AG08395 (cell line): ENCODE measurements at places on chromosomes 3 and 15.

GRCh38 chr3:170502297-170502696 lies 83.6 kb downstream of the SLC7A14 start:
- DNase-seq = peak; percentile 49

DNA sequence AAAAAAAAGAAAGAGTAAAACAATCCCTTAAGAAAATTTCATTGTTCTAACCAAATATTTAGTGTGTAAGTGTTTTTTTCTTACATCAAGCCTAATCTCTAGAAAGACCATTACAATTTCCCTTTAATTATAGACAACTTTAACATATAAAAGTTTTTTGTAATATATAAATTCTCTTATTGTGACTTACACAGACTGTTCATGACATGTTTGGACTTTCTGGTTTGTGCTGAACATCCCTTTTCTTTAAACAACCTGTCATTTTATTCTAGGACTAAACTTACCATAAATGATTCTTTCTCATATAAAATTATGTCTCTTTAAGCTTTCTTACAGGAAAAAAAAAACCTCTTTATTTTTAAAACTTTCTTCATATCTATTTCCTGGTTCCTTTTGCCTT lies 13.0 kb upstream of the BTLA start:
- DNase-seq = no peak

DNA sequence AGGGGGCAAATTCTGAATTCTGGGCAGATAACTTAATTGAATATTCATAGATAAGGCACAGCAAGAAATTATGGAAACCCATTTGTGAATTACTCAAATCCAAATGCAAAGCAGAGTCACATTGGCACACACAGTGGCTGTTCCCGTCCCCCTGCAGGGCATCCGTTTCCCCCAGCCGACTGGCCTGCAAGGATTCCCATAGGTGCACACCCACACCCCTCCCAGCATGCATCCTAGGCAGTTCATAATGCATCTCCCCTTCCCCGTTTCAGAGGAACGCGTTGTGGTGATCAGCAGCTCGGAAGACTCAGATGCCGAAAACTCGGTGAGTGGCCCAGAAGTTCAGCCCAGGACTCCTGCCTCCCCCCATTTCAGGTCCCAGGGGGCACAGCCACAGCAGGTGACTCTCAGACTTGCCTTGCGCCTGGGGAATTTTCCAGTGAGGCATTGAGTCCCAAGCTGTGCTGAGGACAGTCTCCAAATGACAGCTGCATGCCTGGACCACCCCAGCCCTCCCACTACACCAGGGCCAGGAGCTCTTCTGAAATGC lies 39.8 kb downstream of the PML start:
- DNase-seq = no peak

DNA sequence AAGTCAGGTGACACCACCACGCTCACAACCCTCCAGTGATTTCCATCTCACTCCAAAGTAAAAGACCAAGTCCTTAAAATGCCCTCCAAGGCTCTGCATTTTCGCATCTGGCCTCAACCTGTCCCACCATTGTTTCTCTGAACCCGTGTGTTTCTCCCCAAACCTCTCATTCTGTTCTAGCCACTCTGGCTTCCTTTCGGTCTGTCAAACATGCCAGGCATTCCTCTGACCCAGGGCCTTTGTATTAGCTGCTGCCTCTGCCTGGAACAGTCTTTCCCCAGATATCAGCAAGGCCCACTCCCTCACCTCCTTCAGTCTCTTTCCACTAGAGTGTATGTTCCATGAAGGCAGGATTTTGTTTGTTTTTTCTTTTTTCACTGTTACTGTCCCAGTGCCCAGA lies 16.0 kb downstream of the MAP2K5 start:
- no peak for DNase-seq

DNA sequence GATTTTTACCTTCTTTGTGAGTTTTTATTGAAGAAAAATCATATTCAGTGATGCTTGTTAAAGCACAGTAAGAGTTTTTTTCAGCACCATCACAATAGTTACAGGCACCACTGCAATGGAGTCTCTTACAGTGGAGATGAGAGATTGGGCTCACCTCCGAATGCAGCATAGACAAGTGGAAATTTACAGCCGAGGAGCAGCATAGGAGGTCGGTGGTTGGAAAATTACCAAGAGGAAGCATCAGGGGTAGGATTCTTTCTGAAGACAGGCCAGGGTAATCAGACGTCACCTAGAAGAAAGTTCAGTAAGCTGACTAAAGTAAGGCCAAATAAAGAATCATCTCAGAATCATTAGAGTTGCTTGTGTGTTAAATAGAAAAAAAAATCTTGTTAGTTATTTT lies 491.6 kb downstream of the RBMS3 start:
- DNase-seq = no peak

DNA sequence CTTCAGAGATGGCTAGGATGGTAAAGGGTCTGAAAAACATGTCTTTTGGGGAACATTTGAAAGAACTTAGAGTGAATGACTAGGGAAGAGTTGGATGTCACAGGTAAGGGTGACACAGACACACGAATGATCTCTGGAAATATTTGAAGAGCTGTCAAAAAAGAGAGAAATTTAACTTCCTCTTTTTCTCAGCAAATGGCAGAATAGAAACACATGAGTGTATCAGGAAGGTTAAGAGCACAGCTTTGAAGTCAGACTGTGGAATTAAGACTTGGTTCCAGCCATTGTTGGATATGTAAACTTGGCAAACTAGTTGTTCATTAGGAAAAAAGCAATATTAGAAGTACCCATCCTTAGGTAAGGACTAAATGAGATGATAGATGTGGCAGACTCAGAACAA lies 117.7 kb downstream of the IMPG2 start:
- no peak for DNase-seq

GRCh38 chr3:41167722-41168497 lies 31.4 kb upstream of the CTNNB1 start:
- no peak for DNase-seq

GRCh38 chr15:88627463-88627862 lies 6.3 kb downstream of the AEN start:
- no peak for DNase-seq

GRCh38 chr15:87667643-87668042 lies 588.9 kb downstream of the NTRK3 start:
- DNase-seq = no peak

DNA sequence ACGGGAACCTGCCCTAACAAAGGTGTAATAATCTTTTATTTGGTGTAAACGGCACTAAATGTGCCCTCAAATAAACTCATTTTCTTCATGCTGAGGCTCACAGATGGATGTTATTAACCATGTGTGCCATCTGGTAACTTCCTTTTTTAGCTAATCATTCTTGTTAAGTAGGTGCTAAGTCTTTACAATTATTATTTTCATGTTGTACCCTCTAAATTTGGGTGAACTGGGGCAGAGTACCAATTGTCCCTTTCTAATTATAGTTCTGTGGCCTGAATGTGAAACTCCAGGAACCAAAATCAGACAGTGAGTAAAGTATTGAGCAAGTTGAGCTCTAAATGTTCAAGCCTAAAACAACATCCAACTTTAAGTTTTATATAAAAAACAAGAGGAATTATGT lies 220.7 kb upstream of the CADM2 start:
- DNase-seq = no peak

GRCh38 chr3:38157595-38157994 lies 7.7 kb upstream of the OXSR1 start:
- no peak for DNase-seq

GRCh38 chr3:61955483-61955882 lies 394.1 kb downstream of the PTPRG start:
- no peak for DNase-seq

GRCh38 chr15:68582864-68583263 lies 4.1 kb downstream of the CORO2B start:
- DNase-seq = no peak

DNA sequence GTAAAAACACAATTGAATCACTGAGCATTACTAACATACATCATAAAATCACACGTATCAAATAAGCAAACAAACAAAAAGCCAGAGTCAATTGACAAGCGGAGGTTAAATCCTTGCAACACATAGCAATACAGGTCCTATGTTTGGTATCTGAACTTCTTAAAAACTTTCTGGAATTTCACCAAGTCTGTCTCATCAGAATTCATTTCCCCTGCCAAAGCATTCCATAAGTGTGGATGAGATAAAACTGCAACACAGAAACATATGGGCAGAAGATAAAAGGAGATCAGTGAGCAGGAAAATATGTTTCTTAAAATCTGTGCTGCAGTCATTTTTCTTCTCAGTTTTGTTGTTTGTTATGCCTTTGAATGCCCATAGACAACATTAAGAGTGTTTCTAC lies 1155.5 kb downstream of the TBL1XR1 start:
- DNase-seq = no peak

DNA sequence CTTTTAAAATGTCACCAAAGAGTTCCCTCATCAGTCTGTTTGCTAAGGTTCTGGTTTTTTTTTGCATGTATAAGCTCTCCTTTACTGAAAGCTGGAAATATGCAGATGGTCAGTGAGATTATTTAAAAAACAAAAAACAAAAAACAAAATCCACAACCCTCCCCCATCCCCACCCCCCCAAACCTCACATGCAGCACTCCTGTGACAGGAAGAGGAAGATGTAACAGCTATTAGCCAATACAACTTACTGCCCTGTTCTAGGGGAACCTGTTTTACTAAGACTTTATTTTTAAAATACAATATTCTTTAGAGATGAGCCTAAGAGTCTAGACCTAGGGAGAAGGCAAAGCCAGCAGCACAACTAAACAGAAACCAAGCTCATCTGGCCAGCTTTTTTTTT lies 39.5 kb downstream of the ANP32A start:
- no peak for DNase-seq

DNA sequence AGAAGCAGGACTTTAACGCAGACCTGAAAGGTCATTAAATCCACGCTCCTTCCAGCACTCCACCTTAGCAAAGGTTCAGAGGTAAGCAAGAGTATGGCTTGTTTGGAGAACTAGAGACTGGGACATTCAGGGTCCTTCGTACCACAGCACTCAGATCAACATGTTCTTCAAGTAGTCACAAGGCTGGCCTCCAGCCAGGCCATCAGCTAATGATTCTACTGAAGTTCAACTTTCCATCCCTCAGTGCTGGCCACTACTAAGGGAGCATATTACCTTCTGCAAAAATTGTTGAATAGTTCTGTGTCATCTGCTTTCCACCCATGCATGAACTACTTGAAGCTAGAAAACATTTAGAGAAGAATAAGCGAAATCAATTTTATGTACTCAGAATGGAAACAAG lies 17.6 kb downstream of the CD200R1L start:
- no peak for DNase-seq

GRCh38 chr15:24734396-24734795 lies 58.8 kb downstream of the NPAP1 start:
- no peak for DNase-seq

DNA sequence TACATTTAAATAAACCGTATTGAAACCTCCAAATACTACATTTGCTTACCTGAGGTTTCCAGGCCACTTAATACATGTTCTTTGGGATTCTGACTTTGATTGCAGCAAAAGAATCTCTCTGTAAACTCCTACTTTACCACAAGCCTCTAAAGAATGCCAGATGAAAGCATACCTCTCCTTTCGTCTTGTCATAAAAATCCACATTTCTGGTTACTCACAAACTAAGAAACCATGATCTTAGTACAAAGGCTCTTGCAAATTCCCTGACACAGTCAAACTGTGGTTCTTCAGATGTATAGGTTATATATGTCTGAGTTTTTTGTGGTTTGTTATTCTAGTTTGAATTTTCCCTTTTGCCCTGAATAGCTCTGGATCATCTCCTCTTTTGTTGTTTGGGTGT lies 188.4 kb downstream of the RAP2B start:
- DNase-seq = peak; percentile 71

- DNase-seq = no peak
Measured at GRCh38 chr3:98705694-98706093, 57.4 kb upstream of the ST3GAL6 start.

GRCh38 chr15:34358367-34358766 lies 8.6 kb downstream of the LPCAT4 start:
- DNase-seq = peak; percentile 17

- DNase-seq = no peak
Measured at GRCh38 chr3:102672305-102672704, 237.5 kb downstream of the ZPLD1 start.

DNA sequence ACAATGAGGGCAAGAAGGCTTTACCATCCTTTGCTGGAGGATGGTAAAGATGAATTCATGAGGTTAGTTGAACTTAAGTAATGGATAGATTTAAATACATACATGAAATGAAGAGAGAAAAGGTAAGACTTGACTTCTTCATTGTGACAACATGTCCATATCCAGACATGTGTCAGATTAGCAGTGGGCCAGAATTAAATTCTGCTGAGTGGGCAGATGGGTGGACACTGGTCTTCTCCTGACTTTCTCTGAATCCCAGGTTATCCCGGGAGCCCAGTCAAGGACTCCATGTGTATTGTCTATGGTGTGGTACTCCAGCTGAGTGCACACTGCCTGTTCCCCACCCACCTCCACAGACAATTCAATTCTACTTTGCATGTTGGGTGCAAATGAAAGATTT lies 603.1 kb downstream of the NLGN1 start:
- DNase-seq = no peak

DNA sequence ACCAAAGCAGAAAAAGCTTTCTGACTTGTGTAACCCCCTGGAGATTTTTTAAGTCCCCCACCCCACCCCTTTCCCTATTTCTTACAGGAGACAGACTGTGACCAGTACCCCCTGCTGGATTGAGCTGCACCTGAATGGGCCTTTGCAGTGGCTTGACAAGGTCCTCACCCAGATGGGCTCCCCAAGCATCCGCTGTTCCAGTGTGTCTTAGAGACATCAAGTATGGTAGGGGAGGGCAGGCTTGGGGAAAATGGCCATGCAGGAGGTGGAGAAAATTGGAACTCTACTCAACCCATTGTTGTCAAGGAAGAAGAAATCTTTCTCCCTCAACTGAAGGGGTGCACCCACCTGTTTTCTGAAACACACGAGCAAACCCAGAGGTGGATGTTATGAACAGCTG lies 64.1 kb downstream of the AAGAB start:
- DNase-seq = no peak

DNA sequence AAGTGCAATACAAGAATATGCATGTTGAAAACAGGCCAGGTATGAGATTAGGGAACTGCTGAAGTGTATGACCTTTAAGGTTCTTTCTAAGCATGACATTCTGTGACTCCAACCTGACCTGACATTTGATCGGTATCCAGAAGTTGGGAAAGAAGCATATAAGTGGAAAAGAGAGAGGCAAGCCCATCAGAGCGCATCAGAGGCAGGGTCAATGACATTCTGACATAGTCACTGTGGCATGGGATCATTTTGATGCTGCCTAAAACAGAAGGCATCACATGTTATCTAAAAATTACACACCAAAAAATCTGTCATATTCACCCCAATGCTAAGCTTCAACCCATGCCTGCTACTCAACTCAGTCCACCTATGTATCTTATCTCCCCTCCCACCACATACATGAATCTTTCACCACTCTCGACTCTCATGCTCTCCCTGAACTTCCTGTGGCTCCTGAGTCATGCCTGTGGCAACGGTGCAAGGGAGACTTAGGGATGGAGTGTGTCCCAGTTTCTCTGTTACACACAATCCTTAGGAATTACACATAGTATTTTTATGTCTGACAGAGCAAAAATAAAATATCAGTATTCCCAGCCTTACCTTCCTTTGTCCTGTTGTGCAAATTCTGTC lies 20.5 kb upstream of the LRRN1 start:
- no peak for DNase-seq

GRCh38 chr15:28265334-28266019 lies 56.5 kb downstream of the HERC2 start:
- no peak for DNase-seq
